ENCODE measurements at places on chromosomes 6 and 20.

DNA sequence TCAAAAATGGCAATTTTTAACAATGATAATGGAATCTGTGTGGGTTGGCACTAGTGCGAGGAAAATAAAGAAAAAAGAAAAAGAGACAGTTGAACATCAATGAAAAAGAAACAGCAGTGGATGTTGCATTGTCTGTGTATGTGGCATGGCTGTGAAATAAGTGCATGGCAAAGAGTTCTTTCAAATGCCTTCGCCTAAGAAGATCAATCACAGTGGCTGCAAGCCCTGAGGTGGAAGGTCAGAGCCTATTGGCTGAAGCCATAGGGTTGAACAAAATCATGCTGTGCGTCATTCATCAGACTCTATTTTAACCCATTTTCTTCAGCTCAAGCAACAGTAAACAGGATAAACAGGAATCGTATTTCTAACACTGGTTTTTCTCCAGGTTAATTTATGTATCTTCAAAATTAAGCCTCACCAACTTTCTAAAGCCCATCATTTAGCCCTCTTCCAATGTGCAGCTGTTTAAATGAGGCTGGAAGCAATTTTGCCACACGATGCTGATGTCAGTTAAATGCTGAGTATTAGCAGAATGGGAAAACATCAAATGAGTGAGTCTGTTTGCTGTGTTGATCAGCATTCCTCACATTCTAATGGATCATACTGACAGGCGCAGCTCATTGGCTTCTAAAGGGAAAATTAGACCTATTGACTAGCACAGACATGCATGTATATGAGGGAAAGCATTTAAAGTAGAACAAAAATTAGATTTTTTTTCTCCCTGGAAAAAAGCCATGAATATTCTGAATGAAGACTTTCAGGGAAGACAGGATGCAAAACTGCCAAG, 955.9 kb upstream of the EYS start:
- no peak for DNase-seq

- no peak for DNase-seq
Measured at GRCh38 chr6:85273870-85274269, 176.0 kb upstream of the NT5E start.

GRCh38 chr6:125054331-125054730, 92.1 kb downstream of the RNF217 start:
- DNase-seq: no peak

GRCh38 chr6:3900744-3901336, 51.7 kb downstream of the FAM50B start:
- DNase-seq: no peak

DNA sequence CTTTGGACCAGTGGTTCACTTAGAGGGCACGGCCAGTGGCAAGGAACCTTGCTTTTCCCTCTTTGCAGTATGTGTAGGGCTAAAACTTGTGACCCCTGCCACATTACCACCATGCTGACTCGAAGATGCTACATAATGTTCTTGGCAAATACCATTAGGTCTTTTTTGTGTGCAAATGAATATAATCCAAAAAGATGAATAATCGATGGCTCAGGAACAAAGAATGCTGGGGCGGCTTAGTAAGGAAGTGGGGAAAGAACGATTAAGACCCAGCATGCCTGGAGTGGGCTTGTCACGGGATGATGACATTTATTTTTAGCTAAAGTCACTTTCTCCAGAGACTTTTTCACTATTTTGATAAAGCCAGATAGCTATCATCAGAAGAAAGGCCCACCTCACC, 23.1 kb downstream of the CMTR1 start:
- DNase-seq: no peak

DNA sequence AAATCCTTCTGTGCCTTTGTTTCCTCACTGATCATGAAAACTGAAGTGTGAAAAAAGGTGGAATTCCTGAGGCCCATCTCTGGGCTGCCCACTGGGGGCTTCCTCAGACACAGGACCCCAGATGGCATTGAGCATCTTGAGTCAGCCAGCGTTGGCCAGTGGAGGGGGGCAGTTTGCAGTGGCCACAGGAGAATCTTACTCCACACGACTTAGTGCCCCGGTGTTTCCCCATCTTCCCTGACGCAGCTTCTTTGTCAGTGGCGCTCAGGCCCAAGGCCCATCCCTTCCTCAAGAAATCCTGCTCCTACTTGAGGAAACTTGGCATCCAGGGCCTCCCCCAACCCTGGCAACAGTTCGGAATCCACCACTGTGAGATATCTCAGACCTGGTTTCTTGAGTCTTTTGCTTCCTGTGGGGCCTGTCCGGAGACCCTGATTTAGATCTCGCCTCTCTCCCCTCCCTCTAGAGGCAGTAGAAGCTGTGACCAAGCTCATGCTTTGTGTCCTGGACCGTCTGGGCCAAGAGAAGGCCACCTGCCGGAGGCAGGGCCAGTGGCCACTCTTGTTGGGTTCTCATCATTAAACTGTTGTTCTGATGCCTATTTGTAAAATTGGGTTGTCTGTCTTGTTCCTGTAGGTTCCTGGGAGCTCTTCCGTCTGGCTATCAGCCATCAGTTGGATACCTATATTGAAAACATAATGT, 20.2 kb upstream of the DLGAP4 start:
- no peak for DNase-seq

DNA sequence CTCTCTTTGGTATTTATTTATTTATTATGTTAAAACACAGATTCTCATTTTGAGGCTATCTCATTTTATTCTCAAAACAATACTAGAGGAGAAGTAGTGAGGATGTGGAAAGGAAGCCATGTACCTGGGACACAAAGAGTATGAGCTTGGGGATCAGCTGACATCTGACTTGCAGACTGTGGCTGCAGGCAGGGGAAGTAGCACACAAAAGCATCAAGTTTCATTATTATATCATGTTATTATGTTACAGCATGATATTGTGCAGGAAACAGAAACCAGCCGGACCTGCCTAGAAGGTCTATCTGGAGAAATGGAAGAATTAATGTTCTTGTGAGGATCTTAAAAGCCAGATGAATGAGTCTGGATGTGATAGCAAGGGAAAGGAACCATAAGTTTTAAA, 248.2 kb downstream of the KHDC1L start:
- DNase-seq: no peak

DNA sequence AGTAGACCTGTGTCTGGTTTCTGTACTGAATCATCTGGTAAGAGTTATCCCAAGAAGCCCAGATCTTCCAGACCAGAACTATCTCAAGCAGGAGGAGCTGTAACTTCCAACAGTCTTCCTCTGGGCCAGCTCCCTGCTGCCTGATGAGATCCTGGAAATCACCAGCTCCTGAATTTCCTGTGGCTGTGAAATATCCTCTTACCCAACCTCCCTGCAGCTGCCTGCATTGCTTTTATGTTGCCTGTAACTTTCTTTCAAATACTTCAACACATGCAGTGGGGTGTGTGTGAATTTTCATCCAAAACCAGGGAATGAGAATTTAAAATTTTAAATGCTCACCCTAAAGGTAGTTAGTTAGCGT, 160.5 kb upstream of the LAMP5 start:
- no peak for DNase-seq

DNA sequence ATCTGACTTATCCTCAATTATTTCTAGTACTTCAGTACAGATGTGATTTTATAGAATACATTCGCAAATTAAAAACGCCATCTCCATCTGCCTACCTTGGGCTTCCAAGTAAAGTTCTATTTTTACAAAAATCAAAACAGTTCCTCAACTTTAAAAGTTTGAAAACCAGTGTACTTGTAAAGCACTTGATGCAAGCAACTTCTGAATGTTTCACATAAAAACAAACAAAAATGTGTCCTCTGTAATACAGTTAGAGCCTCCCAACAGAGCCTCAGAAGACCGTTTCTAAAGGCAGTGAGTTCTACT, 384 bp upstream of the MANEA start:
- no peak for DNase-seq

DNA sequence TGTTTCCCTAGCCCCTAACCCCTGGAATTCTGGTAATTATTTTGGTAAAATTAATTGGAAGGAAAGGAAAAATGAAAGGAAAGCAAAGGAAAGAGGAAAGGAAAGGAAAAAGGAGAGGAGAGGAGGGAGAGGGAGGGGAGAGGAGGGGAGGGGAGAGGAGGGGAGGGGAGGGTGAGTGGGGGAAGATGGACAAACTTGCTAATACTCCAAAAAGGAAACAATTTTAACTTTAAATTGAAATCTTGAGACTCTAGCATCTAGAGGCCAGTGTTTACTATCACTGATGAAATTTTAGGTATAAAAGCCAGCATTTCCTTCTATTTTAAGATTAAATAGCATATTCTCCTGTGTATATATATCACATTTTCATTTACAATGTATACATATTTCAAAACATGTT, 156.5 kb downstream of the COL12A1 start:
- no peak for DNase-seq

- no peak for DNase-seq
Measured at GRCh38 chr6:128605961-128606360, 85.6 kb upstream of the PTPRK start.

- no peak for DNase-seq
Measured at GRCh38 chr6:168179133-168179532, 100.1 kb upstream of the FRMD1 start.

DNA sequence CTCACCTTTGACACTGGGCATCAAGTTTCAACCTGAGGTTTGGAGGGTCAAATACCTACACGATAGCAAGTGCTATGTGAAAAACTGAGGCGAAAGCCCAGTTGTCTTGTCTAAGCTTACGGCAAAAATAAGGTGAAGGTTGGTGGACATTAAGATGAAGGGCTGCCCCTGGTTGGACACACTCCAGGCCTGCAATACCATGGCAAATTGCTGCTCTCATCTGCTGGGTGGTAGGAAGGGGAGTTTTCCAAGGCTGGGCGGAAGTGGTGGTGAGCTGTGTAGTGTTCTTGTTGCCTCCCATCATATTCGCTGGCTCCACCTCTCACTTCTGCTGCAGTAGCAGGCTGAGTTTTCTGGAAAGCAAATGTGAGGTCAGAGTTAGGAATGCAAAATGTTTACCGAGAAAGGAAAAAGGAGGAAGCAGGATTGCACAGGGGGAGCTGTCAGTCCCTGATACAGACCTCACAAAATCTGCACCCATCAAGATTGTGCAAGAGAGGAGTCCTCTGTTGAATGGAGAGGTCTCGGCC, 33.7 kb downstream of the SCP2D1 start:
- DNase-seq: no peak

DNA sequence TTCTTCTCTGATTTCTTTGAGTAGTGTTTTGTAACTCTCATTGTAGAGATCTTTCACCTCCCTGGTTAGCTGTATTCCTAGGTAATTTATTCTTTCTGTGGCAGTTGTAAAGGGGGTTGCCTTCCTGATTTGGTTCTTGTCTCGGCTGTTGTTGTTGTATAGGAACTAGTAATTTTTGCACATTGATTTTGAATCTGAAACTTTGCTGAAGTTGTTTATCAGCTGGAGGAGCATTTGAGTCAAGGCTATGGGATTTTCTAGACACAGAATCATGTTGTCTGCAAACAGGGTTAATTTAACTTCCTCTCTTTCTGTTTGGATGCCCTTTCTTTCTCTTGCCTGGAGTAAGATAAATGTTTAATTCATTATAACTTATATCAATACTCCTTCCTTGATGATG, 86.4 kb downstream of the OLIG3 start:
- no peak for DNase-seq

GRCh38 chr6:163336961-163337360, 77.6 kb upstream of the QKI start:
- DNase-seq: no peak

- no peak for DNase-seq
Measured at GRCh38 chr6:166486536-166486880, 100.0 kb downstream of the RAMACL start.

- no peak for DNase-seq
Measured at GRCh38 chr6:102458990-102459389, 1065.5 kb downstream of the GRIK2 start.

GRCh38 chr6:118134206-118134605, 227.1 kb downstream of the SLC35F1 start:
- DNase-seq: no peak

DNA sequence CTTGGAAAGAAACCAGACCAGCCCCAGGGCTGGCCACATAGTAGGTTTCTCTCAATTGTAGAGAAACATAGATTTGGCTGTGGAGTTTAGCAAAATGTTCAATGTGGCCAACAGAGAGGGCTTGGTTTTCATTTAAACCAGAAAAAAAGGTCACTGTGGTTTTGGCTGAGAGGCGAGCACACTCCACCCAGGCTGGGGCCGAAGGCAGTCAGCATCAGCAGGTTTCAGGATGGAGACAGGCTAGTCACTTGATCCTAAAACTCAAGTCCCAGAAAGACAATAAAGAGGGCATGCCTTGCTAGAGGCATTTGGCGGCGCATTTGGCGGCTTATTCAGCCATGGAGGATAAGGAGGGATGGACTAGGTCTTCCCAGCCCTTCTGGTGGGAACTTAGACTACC, 73.1 kb downstream of the PRND start:
- no peak for DNase-seq

GRCh38 chr20:15889061-15889460, 684.2 kb downstream of the KIF16B start:
- no peak for DNase-seq

DNA sequence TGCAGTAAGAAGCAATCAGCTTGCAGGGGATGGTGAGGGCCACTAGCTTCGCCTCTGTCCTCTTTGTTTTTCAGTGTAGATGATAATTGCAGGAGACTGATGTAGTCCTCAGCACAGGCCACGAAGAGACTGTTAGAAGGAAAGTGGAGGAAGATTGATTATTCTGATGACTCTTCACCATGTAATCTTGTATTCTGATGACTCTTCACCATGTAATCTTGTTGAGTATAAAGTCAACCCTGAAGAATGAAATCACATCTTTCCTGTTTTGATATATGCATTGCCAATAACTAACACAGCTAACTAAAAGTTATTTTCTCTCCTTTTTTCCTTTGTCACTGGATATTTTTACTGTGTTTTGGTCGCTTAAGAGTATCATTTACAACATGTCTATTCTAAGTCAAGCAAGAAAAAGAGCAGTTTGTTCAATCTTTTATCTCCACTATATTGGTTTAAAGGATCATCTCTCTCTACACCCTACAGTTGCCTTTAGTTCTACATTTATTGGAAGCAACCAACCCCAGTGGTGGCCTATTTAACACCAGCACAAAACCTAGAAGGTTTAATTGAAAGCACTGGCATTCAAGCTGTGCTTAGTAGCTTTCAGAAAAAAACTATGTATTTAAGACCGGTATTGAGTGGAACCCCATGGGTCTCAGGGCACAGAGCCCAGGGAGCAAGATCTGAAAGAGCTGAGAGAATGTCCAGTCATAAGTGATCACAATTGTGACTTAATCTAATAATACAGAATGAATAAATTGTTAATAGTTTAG, 107.2 kb upstream of the BTBD3 start:
- DNase-seq: no peak

GRCh38 chr6:53239526-53239925, 90.9 kb upstream of the GCM1 start:
- no peak for DNase-seq

DNA sequence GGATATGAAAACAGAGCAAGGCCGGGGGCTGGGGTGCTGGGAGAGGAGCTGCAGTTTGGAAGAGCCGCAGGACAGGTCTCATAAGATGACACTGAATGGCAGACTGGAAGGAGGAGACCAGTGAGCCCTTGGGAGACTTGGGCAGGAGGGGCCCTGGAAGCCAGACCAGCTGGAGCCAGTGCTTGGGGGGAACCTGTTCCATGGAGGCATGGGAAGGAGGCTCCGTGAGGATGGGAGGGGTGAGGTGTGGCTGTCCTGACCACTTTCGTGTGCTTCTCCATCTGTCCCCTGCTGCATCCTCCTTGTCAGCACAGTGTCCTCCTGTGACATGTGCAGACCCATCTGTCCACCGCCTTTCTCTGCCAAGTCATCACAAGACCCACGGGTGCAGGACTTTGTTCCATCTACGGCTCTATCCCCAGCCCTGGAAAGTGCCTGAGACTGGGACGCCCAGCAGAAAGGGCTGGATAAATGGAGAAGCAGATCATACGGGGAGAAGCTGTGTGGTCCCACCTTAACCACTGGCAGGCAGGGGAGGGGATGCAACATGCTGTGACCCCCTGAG, 84.8 kb upstream of the MPC1 start:
- no peak for DNase-seq
